Right kidney (tissue), 9 donors: ENCODE measurements at places on chromosomes 1 and 21.

GRCh38 chr21:45295576-45296365 is 8.1 kb upstream of the POFUT2 start:
- peak; percentile 49 for DNase-seq

DNA sequence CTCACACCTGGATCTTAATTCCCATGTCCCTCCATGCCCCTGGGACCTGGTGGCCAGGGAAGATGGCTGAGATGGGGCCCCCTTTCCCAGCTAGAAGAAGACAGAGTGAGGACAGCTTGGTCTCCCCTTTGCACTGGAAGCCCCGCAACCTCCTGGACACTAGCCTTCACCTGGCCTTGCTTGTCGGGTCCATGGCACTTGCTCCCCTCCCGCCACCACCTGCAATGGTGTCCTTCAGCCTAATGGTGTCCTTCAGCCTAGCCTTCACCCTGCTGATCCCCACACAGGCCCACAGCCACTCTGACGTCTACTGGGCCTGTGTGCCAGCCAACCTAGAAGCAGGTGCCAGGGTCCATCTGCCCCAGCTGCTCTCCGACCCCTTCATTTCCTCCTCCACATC is 45.9 kb upstream of the EDN2 start:
- no peak for DNase-seq

DNA sequence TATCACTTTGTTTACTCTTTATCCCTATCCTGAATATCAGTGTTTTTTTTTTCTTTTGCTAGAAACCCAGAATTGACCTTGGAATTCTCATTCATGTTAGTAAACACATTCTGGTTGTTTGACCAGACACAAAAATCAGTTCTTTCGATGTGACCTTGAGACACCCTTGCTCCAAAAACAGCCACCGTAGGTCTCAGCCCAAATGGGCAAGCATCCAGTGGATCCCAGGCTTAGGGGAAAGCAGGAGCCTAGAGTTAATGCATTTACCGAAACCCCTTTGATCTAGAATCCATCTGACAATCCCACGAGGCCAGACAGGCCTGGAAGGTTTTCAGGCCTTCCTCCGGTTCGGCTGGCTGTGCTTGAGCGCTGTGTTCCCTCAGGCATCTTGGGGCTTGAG is 47.6 kb downstream of the IRF2BP2 start:
- no peak for DNase-seq

DNA sequence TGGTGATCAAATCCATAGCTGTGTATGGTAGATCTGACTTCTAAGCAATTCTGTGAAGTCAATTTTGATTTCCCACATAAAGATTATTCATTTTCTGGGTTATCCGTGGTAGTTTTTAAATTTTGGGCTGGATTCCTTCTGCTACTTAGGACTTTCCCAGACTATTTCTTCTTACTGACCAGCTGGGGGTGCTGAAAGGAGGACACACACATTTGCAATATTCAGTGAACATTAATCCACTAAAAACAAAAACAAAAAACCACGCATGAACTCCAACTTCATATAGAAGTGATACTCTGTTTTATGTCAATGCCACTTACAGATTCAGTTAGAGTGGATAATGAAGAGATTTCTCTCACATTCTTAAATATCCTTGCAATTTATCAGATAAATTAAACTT is 105.4 kb downstream of the KCTD3 start:
- DNase-seq = no peak

- no peak for DNase-seq
These were observed 73.2 kb upstream of the B3GALT2 start for GRCh38 chr1:193259636-193260035.
